Thoracic aorta (tissue), 2 donors: ENCODE measurements at places on chromosomes 4 and X. TPM values are rescaled to one million over a fixed set of nuclear protein-coding genes. Genes with fewer than 3 reads are reported as not detected.

The NXF2B gene
- not detected for total RNA-seq

The PDLIM5 gene
- total RNA-seq: 275 TPM

The CLTRN gene
- not detected for total RNA-seq

The RHOH gene
- 10.2 TPM for total RNA-seq

The RBMX2 gene
- 15.8 TPM for total RNA-seq

The GPR50 gene
- total RNA-seq: not detected

The NDUFA1 gene
- total RNA-seq: 41.1 TPM

The SPANXA1 gene
- 1.4 TPM for total RNA-seq

The HEPH gene
- total RNA-seq: 95.7 TPM

The TIMM8A gene
- 1.2 TPM for total RNA-seq

The CXCL9 gene
- 1.2 TPM for total RNA-seq

The TTC29 gene
- not detected for total RNA-seq

The INTU gene
- 16.6 TPM for total RNA-seq

The LGI2 gene
- total RNA-seq: 3.7 TPM

The NWD2 gene
- not detected for total RNA-seq

The BLOC1S4 gene
- total RNA-seq: 27.4 TPM

The TMEM154 gene
- 1.3 TPM for total RNA-seq

The XAGE2 gene
- total RNA-seq: not detected

The TEX13D gene
- total RNA-seq: not detected

The GPC3 gene
- total RNA-seq: 2.6 TPM

The MAB21L2 gene
- not detected for total RNA-seq

The ATP7A gene
- 18.2 TPM for total RNA-seq

The L1CAM gene
- total RNA-seq: 18.3 TPM

The CNKSR2 gene
- 5.3 TPM for total RNA-seq

The HSFX4 gene
- not detected for total RNA-seq

The ALB gene
- not detected for total RNA-seq

The TCEAL7 gene
- 2.8 TPM for total RNA-seq

The DNAAF6 gene
- not detected for total RNA-seq

The CORIN gene
- total RNA-seq: 1.9 TPM
